ENCODE measurements at places on chromosomes 4 and X.
A peak's percentile ranks its signal among the peaks of the same experiment; 100 is the strongest.

GRCh38 chr4:87188932-87189331 lies 31.5 kb downstream of the KLHL8 start:
- no peak for DNase-seq

DNA sequence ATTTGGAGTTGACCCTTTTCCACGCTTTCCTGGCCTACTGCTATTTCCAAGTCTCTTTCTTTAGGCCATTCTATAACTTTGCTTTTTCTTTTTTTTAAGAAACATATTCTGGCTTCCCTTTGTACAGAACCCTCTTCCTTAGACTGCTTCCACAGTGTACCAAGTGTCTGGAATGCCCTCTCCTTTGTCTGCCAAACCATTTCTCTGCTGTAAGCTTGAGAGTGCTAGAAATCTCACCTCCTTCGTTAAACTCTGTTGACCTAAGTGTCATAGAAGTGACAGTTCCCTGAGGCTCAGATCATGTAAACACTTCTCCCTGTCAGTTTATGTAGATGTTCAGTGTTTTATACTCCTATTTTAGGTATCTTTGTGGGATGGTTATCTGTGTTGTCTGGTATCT lies 108.4 kb downstream of the EDA start:
- no peak for DNase-seq

GRCh38 chr4:140138428-140138827 lies 15.6 kb downstream of the MAML3 start:
- DNase-seq, result no peak

DNA sequence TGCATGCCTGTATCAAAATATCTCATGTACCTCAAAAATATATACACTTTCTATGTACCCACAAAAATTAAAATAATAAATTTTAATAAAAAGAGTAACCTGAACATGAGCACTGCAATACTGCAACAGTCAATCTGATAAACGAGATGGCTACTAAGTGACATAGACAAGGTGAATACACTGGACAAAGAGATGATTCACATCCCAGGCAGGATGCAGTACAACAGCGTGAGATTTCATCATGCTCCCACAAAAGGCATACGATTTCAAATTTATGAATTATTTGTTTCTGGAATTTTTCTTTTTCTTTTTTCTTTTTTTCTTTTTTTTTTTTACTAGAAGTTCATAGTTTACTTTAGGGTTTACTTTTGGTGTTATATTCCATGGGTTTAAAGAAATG lies 12.2 kb upstream of the FGF16 start:
- no peak for DNase-seq

DNA sequence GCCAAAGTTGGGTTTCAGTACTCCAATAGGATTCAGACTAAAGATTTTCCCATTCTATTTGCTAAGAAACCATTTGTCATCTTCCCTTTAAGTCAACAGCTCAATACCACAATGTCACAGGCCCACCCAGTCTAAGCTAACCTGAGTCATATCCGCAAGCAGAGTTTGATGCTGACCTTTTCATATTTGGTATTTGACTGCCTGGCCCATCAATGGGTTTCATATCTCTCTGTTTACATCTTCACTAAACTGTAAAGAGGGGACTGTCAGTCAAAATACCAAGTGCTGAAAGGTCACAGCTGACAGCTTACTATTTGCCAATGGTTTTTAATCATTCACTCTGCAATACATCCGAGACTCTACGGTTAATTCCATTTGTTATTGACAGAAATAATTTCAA lies 707.5 kb upstream of the ACTRT1 start:
- peak; percentile 19 for DNase-seq

- no peak for DNase-seq
Measured at GRCh38 chr4:59068722-59069418, 1958.7 kb upstream of the IGFBP7 start.

Measured in choroid plexus epithelial cell (primary cell).